Bronchial epithelial cell (primary cell): ENCODE measurements at places on chromosomes 4 and X. TPM values are rescaled to one million over a fixed set of nuclear protein-coding genes. Genes with fewer than 3 reads are reported as not detected.

DNA sequence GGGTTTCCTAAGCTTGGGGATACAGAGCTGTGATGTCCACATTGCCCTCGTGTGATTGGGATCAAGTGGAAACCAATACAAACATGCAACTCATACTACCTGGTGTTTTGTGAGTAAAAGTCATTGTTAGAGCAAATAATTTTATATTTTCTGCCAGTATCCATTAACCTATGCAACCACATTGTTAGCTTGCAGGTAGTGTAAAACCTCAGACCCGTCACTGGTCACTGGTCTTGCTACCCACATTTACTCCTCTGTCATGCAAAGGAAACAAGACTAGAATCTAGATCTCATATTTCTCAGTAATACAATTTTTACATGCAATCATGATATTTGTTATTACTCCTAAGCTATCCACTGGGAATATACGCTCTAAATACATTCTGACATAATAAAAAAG is 324.3 kb upstream of the NDST4 start:
- no peak for DNase-seq

The TCEAL2 gene
- total RNA-seq, result not detected in 2 replicates

DNA sequence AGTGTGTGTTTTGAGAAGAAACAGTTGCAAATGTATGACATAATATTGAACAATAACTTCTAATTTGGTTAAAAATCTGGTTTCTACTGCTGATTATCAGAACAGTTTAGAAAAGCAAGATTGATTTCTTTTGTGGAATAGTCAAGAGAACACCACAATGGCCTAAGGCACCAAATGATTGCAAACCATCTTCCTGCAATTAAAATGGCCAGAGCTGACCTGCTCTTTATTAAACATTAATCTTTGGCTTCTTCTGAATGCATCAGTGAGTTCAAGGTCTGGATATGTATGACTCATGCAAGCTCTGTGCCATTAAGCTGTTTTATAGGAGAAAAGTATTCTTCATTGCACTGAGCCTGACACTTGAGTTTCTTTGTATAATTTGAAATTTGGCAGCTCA is 107.8 kb upstream of the PDHA2 start:
- peak; percentile 37 for DNase-seq

DNA sequence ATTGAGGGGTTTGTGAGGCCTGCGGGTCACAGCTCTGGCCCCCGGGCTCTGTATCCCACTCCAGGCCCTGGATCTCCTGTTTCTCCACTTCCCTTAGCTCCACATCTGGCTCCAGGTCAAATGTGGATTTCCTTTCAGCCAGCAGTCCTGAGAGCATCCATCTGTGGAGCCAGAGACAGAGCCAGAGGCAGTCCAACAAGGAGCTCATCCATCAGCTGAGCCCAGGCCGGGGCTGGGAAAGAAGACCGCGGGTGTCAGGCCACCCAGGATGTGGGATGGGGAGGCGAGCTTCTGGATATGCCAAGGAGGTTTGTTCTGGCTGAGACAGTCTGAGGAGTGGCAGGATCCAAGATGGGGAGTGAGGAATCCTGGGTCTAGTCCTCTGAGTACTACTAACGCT is 91.7 kb downstream of the EFNB1 start:
- no peak for DNase-seq

- DNase-seq, result no peak
Observed at GRCh38 chr4:173767650-173768049, 237.6 kb upstream of the HAND2 start.

- peak; percentile 59 for DNase-seq
Observed at GRCh38 chr4:11480683-11481082, 52.0 kb upstream of the HS3ST1 start.
